ENCODE measurements at places on chromosomes 5 and 9.

- no peak for DNase-seq
Observed at GRCh38 chr9:136733611-136734010, 9.1 kb downstream of the LCN10 start.

DNA sequence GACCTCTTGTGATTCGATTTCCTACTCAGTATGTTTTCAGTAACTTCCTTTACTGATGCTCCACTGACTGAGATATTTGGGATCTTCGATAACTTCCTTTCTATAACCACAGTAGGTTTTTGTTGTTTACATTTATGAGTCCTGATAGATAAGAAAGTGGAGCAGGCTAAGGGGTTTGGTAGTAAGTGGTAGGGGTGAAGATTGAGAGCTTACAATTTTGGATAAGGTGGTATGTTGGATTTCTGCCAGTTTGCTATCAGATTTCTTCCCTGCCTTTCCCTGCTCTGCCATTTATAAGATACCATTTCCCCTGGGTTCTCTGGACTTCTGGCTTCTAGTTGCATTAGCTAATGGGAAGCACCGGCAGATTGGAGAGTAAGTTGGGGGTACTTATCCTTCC is 7.9 kb upstream of the NDUFS4 start:
- DNase-seq = no peak

GRCh38 chr5:142823806-142824205 is 53.6 kb downstream of the ARHGAP26 start:
- no peak for DNase-seq

- no peak for DNase-seq
Observed at GRCh38 chr5:5246736-5247135, 106.6 kb downstream of the ADAMTS16 start.

All from WTC11 (cell line).